HT-29 (cell line): ENCODE measurements at places on chromosomes 1 and 21. TPM values are rescaled to one million over a fixed set of nuclear protein-coding genes. Genes with fewer than 3 reads are reported as not detected.
A peak's percentile ranks its signal among the peaks of the same experiment; 100 is the strongest.

GRCh38 chr1:19083081-19083480, 126.6 kb upstream of the IFFO2 start:
- peak; percentile 67 for DNase-seq

- DNase-seq: no peak
Measured at GRCh38 chr21:39976800-39977199, 109.6 kb downstream of the PCP4 start.

RCOR3 gene
- total RNA-seq: 6.4 and 10.3 TPM in 2 replicates

GRCh38 chr1:180631194-180631765, 542 bp upstream of the XPR1 start:
- DNase-seq: no peak

DNA sequence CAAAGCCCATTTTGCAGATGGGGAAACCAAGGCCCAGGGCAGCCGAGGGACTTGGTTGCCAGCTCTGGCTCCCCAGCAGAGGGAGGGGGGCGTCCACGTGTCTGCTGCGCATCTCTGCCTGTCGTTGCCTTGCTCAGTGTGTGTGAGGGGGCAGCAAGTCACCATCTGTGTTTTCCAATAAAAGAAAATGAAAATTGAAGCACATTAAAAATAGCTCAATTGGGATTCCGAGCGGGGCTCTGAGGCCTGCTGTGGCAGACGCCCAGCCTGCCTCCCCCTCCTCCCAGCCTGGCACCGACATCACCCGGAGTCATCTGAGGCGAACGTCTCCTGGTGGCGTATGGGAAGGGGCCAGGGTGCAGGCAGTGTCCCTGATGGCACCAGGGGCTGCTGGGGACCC, 51.2 kb downstream of the EPHB2 start:
- no peak for DNase-seq

GRCh38 chr1:96259399-96259798, 462.2 kb upstream of the PTBP2 start:
- DNase-seq: no peak

GRCh38 chr1:239913141-239913585, 178.5 kb upstream of the FMN2 start:
- DNase-seq: no peak

- DNase-seq: no peak
Measured at GRCh38 chr21:37507716-37508115, 141.1 kb downstream of the DYRK1A start.

GRHL3 gene
- 5.5 and 9.0 TPM in 2 replicates for total RNA-seq

- peak; percentile 55 for DNase-seq
Measured at GRCh38 chr1:218299416-218299815, 14.3 kb downstream of the RRP15 start.

CIART gene
- total RNA-seq: not detected in 2 replicates

DNA sequence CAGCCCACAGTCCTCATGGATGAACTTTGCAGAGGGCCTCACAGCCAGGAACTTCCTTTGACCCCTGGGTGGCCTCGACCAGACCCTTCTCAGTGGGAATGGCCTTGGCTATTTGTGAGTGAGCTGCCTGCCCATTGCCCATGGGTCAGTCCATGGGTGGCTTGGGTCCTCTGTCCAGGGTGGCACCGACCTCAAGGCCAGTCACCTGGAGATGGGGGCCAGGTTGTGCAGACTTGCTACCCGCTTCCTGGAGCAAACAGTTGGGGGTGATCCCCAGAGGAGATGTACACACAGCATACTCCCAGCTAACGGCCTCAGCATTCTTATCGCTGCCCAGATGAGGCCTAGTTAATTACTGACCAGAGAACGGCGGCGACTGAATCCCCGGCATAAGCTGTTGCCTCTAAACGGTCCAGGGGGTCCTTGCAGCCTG, 23.1 kb upstream of the IFNLR1 start:
- no peak for DNase-seq

GRCh38 chr1:18949686-18950400, 6.6 kb downstream of the IFFO2 start:
- DNase-seq: peak; percentile 70

KRTAP10-7 gene
- not detected in 2 replicates for total RNA-seq

- no peak for DNase-seq
Measured at GRCh38 chr21:39874759-39875158, 7.5 kb downstream of the PCP4 start.

GRCh38 chr21:46326110-46326703, 2.3 kb downstream of the PCNT start:
- peak; percentile 21 for DNase-seq

DNA sequence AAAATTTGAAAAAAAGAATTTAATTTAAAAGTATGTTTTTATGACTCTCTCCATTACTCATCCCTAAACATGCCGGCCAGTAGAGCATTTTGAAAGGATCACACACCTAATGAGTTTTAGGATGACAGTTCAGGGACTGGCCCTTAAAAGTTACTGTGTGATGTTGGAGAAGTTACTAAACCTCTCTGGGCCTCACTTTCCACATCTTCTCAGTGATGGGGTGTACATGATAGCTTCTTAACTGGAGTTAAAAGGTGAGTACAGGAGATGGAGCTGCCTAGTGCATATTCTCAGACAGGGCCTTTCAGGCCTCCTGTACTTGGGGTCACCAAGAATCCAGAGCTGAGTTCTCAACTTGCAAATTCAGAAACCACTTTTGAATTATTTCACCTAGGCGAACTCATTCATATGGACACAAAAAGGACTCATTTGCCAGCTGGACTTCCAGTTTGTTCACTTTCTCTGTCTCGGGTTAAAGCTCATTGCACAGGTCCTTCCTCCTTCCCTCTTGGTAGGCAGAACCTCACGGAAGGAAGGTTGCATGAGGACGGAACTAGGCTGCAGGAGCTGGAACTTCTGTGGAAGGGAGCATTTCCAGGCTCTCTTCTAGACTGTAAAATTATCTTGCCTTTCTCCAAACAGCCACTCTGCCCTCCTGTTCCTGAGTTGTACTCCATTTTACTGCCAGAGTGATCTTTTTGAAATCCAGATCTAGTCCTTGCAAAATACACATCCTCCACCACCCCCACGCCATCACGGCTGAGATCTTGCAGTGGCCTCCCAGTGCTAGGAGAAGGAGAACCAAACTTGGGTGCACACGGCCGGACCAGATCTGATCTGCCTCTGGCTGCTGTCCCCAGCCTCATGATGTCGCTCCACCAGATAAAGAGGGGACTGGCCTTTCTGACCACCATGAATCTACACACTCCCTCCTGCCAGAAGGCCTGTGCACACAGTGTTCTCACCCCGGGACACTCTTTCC, 4.3 kb upstream of the SLC30A1 start:
- no peak for DNase-seq

DNA sequence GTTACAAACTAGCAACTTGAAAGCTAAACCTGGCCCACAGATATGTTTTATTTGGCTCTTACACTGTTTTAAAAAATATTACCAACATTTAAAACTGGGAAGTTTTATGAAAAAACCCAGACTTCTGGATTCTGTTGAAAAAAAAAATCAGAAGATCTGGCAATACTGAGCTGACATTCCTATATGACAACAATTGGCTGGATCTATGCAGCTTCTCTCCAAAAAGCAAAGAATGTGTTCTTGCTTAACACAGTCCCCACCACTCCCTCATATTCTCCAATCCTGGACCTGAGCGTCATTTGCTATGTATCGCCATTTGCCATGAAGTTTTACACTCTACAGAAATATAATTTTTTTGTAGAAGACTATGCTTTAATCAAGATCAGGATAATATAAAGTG, 859.6 kb downstream of the LTN1 start:
- DNase-seq: no peak

DNA sequence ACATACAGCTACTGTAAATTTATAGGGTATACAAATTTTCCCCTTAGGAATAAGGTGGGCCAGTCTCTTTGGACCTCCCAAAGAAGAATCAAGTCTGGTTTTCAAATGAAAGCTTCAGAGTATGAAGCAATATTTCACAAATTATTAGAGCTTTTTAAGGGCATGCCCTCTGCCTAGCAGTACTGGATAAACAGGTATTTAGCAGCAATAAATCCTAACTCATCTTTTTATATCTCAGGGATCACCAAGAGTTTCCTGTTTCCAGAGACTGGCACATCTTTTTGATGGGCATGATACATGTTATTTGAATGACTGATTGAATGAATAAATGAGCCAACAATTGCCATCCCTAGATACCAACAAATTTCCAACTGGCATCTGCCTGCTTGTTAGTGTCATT, 190.4 kb downstream of the NRIP1 start:
- DNase-seq: no peak

DNA sequence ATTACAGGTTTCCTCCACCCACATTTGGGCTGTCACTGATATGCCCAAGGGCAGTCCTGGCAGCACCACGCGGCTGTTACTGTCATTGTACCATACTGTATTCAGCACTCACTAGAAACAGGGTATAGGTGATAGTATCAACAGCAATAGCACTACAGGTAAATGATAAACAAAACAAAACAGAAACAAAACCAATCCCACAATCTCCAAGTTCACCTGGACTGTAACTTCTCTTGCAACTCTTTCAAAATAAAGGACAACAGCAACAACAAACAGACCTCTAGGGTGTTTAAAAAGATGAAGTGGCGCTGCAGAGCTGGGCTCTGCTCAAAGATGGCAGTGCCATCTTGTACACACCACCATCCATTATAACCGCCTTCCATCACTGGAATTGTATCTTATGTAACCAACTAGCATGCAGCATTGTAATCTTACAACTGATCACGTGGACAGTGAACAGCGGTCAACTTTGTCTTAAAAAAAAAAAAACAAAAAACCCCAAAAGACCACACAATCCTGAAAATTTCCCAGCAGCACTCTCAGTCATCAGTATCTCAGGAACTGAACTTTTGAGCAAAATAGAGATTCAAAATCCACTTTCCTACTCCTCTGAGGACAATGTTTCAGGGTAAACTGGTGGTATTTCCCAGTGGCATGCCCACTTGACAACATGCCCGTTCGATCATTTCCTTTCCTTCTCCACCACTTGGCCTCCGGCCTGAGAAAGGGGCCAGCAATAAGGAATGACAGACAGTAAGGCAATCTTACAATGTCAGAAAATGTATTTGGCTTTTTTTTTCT, 3.8 kb downstream of the IRF2BP2 start:
- DNase-seq: peak; percentile 80

JAM2 gene
- total RNA-seq: not detected in 2 replicates

RBP7 gene
- total RNA-seq: not detected in 2 replicates

GRCh38 chr1:223338811-223339746, 24.9 kb downstream of the SUSD4 start:
- DNase-seq: no peak

DNA sequence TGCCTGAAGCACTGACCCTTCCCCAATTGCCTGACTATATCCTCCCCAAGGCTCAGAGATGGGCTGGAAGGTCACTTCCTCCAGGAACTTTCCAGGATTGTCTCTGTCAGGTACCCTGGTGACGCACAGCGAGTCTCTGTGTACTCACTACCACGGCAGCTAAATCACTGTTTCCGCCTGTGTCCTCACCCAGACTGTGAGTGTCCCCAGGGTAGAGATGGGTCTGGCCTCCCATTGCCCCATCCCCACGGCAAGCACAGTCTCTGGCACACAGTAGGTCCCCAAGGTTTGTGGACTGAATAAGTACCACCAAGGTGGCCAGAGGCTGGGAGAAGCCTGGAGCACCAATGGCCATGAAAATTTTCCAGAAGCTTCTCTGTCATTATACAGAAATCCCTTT, 93.8 kb upstream of the RUNX3 start:
- DNase-seq: no peak

- peak; percentile 76 for DNase-seq
Measured at GRCh38 chr1:9196129-9197040, 38.2 kb upstream of the H6PD start.

DNA sequence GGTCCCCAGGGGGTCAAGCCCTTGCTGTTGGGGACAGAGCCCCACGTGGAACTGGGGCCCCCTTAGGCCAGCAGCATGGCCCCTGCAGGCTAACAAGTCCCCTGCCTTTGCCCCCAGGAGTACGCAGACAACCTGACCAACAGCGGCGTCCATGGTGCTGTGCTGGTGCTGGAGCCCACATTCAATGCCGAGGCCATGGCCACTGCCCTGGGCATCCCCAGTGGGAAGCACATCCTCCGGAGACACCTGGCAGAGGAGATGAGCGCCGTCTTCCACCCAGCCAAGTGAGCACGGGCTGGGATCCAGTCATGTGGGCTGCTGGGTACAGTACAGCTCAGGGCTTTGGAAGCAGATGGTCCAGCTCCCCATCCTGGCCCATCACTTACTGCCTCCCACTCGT, 49.6 kb upstream of the TMEM51 start:
- no peak for DNase-seq

GRCh38 chr1:47587891-47588582, 150.2 kb downstream of the FOXD2 start:
- DNase-seq: no peak

ADAMTS4 gene
- not detected in 2 replicates for total RNA-seq

DNA sequence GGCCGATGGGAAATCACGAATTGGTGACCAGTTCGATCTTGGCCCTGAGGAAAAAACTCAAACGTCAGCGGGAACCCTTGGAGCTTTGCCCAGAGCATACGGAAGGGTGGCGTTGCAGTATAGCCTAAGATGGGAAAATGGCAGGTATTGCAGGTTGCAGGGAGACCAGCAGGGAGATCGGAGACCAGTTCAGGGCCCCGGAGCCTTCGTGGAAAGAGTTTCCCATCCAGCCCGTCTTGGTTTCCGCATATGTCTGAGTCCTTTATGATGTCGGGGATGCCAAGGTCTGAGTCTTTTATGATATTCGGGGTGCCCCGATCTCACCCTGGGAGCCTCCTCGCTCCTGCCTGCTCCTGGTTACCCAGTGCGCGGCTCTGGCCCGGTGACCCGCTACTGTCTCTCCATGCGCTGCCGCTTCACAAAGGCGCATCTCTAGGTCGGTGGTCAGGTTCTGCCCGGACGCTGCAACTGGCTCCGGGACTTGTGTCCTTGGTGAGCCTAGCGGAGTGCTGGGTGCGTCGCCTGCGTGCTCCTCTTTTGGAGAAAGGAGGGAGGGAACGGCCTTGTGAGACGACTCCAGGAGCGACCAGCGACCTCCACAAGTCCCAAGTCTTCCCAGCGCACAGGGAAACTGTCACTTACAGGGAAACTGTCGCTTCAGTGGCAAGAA, 94.2 kb downstream of the PRKAB2 start:
- DNase-seq: no peak

DNA sequence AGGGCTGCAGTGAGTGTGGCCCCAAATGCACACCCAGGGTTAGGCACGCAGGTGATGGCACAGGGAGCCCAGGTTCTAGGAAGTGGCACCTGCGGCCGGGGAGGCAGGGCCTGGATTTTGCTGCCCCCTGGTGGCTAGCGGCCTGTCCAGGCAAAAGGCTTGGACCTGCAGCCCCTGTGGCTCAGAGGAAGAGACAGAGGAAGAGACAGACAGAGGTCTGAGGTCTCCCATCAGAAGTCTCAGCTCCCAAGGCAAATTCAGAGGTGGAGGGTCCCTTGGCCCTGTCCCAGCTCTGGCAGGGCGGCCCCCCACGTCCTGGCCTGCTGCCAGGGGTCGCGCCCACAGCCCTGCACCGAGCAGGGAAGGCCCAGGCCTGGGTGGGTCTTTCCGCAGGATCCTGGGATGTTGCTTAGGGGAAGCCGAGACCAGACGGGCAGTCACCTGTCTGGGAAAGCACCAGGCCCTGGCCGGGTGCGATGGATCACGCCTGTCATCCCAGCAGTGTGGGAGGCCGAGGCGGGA, 8.0 kb upstream of the TNFRSF14 start:
- peak; percentile 92 for DNase-seq
